ENCODE measurements at places on chromosomes 11 and 22.
A peak's percentile ranks its signal among the peaks of the same experiment; 100 is the strongest.

GRCh38 chr11:108223348-108224149 is 682 bp downstream of the ATM start:
- peak; percentile 88 for DNase-seq

DNA sequence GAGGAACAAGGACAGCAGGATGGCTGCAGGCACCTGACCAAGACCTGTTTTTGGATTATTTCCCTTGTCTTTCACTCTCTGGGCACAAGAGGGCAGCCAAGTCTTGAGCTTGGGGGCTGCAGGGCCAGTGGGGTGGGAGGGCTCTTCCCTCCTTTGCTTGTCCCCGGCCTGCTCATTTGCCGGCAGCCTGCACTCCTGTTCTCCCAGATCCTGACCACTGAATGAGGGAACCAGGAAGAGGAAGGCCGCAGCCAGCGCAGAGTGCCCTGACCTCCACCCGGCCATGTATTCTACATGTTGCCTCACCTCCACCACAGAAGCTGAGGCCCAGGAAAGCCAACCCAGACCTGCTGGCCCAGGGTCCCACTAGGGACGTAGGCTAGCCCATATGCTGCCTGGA is 15.5 kb upstream of the NNMT start:
- peak; percentile 13 for DNase-seq

- DNase-seq: no peak
Measured at GRCh38 chr11:69644962-69645675, 4.2 kb downstream of the CCND1 start.

GRCh38 chr11:90134478-90135003 is at the start of gene NAALAD2:
Gene NAALAD2 (plus strand): TSS chr11:90134663. CDS start chr11:90134759, 96 bp downstream.
- DNase-seq: no peak

DNA sequence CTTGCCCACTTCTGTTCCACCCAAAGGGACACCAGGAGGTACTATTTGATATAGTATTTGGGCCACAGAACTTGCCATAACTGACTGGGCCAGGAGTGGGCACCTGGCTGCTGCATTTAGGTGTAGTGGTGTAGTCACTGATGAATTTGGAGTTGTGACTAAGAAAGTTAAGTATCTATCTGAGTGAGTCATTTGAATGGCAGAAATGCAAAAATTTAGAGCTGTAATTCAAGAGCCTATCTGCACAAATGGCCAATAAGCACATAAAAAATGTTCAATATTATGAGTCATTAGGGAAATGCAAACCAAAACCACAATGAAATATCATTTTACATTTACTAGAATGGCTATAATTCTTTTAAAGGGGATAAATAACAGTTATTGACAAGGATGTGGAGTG is 14.7 kb downstream of the GLYATL2 start:
- no peak for DNase-seq

DNA sequence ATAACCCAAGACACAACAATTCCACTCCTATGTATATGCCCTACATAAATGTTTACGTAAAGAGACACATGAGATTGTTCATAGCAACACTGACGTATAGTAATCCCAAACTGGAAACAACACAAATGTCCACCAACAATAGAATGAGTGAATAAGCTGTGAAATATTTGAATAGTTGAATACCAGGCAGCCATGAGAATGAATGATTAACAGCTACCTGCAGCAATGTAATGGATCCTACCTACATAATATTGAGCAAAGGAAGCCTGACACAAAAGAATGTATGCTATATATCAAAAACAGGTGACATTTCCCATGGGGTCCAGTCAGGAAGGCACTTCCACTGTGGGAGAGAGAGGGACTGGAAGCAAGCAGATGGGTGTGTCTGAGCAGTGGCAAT is 92.8 kb upstream of the LINC01488 start:
- no peak for DNase-seq

DNA sequence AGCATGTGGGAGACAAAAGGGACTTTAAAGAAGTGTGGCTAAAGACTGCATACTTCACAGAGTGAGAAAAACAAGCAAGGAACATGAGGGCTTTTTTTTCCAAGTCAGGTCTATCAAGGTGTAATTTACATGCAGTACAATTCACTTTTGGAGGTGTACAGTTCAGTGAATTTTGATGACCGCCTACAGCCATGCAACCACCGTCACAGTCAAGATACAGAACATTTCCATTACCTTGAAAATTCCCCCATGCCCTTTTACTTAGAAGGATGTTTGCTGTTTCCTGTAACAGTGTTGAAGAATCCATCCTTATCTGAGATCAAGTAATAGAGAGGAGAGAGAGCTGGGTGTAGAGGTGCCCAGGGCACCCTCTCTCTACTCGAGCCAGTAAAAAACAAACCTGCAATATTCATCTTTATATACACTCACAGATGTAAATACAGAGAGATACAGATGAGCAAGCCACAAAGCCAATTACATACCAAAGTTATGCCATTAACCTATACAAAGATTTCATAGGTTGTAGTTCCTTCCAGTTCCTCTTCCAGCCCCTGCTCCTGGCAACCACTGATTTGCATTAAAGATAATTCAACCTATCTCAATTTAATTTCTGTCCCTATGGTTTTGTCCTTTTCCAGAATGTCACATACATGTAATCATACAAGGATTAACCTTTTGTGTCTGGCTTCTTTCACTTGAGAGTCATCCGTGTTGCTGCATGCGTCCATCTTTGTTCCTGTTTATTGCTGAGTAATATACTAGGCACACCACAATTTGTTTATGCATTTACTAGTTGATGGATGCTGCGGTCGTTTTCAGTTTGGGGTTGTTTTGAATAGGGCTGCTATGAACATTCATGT is 35.0 kb upstream of the RASD2 start:
- DNase-seq: no peak

- DNase-seq: no peak
Measured at GRCh38 chr11:117169736-117170135, 8.8 kb upstream of the SIDT2 start.

DNA sequence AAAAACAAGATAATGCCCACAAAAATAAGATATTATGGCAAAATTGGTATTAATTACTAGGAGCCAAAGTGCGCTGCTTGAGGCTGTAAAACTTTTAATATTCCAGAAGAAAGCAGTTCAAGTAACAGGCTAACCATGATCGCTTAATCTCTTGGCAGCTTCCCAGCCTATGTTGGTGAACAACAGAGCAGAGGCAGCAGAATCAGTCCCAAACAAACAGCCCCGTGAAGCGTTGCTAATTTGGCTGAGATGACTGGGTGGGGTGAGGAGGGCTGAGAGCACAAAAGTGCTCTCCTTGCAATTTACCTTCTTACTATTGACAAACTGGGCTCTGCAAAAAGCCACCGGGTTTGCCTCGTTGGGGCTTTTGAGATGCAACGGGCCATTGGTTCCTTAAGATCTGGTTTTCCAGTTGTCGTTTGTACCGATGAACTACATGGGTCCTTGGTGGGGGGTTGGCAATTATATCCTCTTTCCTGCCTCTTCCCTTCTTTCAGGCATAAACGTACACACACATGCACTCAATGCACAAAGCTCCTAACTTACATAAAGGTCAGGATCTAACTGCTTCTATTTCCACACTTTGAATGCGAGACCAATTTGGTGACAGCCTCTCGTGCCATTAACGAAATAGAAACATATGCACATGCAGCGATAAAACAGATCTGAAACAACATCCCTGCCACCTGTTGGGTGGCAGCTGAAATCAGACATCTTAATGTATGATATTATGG is 407.6 kb upstream of the CADM1 start:
- no peak for DNase-seq

GRCh38 chr11:113781682-113782081 is 2.1 kb downstream of the CLDN25 start:
- no peak for DNase-seq

DNA sequence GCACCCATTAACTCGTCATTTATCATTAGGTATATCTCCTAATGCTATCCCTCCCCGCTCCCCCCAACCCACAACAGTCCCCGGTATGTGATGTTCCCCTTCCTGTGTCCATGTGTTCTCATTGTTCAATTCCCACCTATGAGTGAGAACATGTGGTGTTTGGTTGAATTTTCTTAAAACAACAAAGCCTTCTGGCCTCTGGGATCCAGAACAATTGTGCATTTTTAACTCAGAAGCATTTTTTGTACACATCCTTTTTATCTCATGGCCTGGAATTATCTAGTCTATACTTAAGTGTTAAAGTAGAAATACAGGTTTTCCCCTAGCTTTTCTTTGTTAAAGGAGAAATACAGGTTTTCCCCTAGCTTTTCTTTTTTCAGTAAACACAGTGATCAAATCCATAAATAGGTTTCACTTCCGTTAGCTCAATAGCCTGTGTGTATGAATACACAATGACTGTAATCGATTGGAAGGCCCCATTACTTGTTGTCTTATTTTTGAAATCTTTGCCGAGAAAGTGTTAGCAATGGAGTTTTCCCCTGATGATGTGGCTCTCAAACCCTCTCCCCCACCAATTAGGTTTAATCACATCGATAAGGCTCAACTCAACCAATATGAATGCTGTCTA is 125.6 kb upstream of the PITPNB start:
- no peak for DNase-seq
